Activated T-cell treated with anti-CD3 and anti-CD28 coated beads for 24 hours (primary cell): ENCODE measurements at places on chromosomes 3 and 15.

DNA sequence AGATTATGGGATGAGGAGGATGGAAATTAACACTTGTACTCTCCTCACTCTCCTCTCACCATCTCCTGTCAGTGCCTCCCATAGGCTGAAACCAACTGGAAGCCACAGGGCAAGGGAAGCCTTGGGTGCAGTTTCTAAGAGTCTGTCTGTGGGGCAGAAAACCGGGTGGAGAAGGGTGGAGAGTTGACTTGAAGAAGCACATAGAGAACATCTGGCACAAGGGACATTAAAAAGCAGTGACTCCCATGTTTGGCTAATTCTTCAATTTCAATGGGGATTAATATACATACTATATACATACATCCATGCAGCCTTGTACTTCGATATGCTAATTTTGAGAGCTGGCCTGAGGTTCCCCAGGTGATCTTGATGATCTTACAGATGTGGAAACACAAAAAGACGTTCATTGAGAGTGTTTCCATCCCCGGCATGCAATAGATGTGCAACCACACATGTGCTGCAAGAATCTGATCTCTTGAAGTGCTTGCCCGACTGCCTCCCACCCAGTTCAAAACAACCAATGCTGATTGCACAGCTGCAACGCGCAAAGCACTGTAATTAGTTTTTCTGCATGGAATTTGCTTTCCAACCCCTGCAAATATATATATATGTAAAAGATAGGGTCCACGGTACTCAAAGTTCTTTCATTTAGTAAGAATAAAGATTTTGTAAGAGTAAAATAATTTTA lies 121.9 kb upstream of the TMC3 start:
- no peak for DNase-seq

GRCh38 chr3:124812291-124813265 lies 74.6 kb downstream of the ITGB5 start:
- DNase-seq = no peak

GRCh38 chr15:48925714-48926223 lies 38.0 kb downstream of the SHC4 start:
- no peak for DNase-seq

GRCh38 chr15:55999658-56000057 lies 6.2 kb upstream of the NEDD4 start:
- DNase-seq = no peak

DNA sequence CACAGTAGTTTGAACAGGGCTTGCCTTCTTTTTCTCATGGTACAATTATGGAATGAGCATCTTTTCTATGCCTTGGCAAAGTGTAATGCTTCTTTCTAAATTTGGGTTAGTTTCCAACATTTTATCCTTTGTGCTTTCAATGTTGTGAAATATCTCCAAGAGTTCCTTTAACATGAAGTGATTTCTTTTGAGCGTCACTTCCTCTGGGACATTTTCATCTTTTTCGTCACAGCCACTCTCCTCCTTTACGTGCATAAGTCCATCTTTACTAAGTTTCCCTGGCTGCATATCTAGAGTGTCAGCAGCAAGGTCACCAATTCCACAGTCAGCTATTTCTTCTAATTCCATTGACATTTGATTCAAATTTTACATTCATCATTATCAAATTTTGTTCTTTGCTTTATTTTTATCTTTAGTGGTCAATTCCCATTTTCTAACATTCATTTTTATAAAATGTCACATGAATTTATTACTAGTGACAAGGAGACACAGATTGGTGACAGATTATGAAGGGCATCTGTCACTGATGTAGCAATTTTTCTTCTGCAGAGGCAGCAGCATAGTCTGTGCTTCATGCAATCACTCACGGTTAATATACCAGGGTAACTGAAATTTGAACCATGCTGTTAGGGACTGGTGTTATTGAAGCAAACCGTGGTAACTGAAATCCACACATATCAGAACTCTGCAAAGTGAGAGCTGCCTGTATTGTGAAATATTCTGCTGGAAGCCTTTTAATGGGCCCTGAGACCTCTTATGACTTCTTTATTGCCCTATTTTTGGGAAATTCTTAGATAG lies 126.5 kb upstream of the THBS1 start:
- DNase-seq = no peak

DNA sequence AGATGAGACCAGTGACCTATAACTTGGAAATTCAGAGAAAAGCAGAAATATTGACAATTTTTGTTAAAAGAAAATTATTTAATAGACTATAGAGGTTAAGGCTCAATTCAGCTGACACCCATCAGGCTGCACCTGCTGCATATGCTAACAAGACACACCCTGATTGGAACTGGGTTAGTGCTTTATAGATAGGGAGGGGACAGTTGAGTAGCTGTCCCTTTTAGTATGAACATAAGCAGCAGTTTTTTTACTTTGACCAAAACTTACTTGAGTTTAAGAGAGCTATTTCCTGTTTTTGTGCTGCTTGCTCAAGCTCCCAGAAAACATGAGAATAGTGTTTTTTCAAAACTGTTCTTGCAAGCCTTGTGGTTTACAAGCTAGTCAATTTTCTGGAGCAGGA lies 292.6 kb downstream of the LRRC3B start:
- DNase-seq = no peak
